ENCODE measurements at places on chromosomes 12 and 14.

GRCh38 chr12:83084516-83085234, 398.0 kb downstream of the TMTC2 start:
- no peak for DNase-seq

DNA sequence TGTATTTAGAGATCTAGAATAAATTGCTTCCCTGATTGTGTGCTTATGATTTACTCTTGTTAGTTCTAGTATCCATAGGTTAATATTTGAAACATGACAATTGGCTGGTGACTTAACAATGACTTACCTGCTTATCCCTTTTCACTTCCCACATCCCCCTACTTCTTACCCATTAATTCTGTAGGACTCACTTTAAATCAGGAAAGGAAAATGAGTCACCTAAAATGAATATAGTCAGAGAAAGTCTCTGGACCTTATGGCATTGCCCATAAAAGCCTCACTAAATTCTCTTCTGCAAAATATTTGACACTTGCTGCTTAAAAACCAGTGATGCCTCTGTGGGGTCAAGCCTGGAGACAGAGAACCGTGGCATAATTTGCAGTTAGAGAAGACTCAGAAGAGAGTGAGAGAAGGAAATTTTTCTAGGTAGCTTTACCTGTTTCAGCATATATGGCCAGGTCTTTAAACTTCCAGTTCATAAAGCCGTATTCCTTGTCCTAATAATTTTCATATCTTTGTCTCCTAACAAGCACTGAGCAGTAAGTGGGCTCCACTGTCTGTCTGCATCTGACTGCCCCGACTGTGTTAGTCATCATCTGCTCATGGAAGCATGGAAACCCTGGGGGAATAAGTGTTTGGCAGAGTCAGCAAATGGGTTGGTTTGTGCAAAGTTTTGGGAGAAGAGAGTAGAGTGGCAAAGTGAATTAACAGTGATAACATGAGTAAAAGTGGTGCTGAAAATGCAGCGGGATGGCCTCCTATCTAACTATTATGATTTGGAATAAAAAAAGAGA, 294.4 kb downstream of the AKAP6 start:
- DNase-seq, result no peak

DNA sequence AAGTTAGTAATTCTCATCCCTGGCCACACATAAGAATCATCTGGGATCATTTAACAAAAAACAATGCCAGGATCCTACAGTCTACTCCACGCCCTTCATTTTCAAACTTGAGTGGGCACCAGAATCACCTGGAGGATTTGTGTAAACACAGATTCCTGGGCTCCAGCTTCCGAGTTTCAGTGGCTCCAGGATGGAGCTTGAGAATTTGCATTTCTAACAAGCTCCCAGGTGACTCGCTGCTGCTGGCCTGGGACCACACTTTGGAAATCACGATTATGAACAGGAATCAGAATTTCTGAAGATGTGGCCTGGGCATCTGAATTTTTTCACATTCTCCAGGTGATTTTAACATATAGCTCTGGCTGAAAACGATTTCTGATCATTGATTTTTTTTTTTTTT, 234.8 kb downstream of the CACNA1C start:
- DNase-seq, result no peak

DNA sequence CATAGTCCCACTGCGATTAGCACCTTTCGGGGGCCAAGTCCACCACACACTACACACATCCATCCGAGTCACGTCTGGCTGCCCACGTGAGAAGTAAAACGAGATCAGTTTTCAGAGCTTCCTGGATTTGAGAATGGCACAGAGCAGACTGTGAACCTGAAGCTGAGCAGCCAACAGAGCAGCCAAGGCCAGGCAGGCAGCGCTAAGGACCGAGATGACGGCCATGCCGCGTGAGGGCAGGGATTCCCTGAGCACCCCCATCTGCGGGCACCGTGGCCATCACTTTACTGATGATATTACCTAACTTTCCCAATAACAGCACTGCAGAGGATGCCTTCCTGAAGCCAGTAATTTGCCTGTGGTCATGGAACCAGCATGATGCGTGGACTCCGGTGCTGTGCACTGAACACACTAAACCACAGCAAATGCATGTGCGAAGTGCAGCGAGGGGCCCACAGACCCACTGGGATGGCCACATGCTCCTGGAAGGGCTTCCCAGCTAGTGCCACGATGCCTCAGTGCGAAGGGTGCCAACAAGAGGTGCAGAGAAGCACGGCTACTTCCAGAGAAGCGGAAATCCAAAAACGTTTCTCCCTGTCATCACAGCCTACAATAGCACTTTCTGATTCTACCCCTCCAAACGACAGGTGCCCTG, 56.0 kb downstream of the RNF34 start:
- no peak for DNase-seq

GRCh38 chr12:100565987-100566545, 7.4 kb upstream of the GAS2L3 start:
- no peak for DNase-seq

- DNase-seq, result no peak
Observed at GRCh38 chr14:94398182-94398479, 9.7 kb upstream of the SERPINA1 start.

GRCh38 chr12:54549774-54550451, 512 bp downstream of the PDE1B start:
- no peak for DNase-seq

Data from CD4-positive, alpha-beta T cell (primary cell).